Thoracic aorta (tissue), 2 donors: ENCODE measurements at places on chromosomes 1 and 21. TPM values are rescaled to one million over a fixed set of nuclear protein-coding genes. Genes with fewer than 3 reads are reported as not detected.

EDARADD gene
- 2.8 TPM for total RNA-seq

DNALI1 gene
- total RNA-seq: 2.6 TPM

EFNA3 gene
- total RNA-seq: 1.5 TPM

EPHB2 gene
- total RNA-seq: 10.0 TPM

PTPN22 gene
- total RNA-seq: 6.6 TPM

IFNLR1 gene
- 0.14 TPM for total RNA-seq

KCNJ9 gene
- total RNA-seq: not detected

C1orf115 gene
- 6.8 TPM for total RNA-seq

KCNA3 gene
- total RNA-seq: 1.8 TPM

COL8A2 gene
- total RNA-seq: 41.6 TPM

NBPF8 gene
- 22.7 TPM for total RNA-seq

CTH gene
- total RNA-seq: 4.4 TPM

DISP3 gene
- not detected for total RNA-seq

POU3F1 gene
- total RNA-seq: not detected

PRAMEF18 gene
- not detected for total RNA-seq

GABRD gene
- total RNA-seq: not detected

LDLRAP1 gene
- 35.2 TPM for total RNA-seq

ZYG11A gene
- not detected for total RNA-seq

IQCC gene
- not detected for total RNA-seq

SYT6 gene
- total RNA-seq: not detected

CELA2A gene
- not detected for total RNA-seq

LENEP gene
- total RNA-seq: not detected

ALG14 gene
- total RNA-seq: 1.6 TPM

MRPL24 gene
- 35.6 TPM for total RNA-seq

C8B gene
- not detected for total RNA-seq

NFASC gene
- 29.5 TPM for total RNA-seq

NUP210L gene
- 0.14 TPM for total RNA-seq

EBNA1BP2 gene
- total RNA-seq: 27.1 TPM

FGR gene
- total RNA-seq: 21.5 TPM

RIPK4 gene
- total RNA-seq: 6.3 TPM

PADI1 gene
- not detected for total RNA-seq

MX2 gene
- 22.4 TPM for total RNA-seq

EPHA10 gene
- total RNA-seq: not detected

BEST4 gene
- total RNA-seq: 4.1 TPM

TSPEAR gene
- total RNA-seq: not detected

S100A7A gene
- total RNA-seq: not detected

ETV3L gene
- total RNA-seq: not detected

LY9 gene
- 0.41 TPM for total RNA-seq

TMCO1 gene
- total RNA-seq: 53.7 TPM

LYPD8 gene
- total RNA-seq: not detected

BSND gene
- not detected for total RNA-seq

ZNF672 gene
- total RNA-seq: 34.2 TPM

IL22RA1 gene
- 0.21 TPM for total RNA-seq

FAM131C gene
- not detected for total RNA-seq

C1QB gene
- 448 TPM for total RNA-seq

AXDND1 gene
- total RNA-seq: not detected

GNAI3 gene
- total RNA-seq: 9.3 TPM

RBP7 gene
- 2.2 TPM for total RNA-seq

SPRR2B gene
- not detected for total RNA-seq

OR2L3 gene
- total RNA-seq: not detected

LRRC7 gene
- total RNA-seq: 0.14 TPM

MPL gene
- total RNA-seq: not detected
